Esophagus squamous epithelium (tissue), 5 donors: ENCODE measurements at places on chromosomes 4 and X.

DNA sequence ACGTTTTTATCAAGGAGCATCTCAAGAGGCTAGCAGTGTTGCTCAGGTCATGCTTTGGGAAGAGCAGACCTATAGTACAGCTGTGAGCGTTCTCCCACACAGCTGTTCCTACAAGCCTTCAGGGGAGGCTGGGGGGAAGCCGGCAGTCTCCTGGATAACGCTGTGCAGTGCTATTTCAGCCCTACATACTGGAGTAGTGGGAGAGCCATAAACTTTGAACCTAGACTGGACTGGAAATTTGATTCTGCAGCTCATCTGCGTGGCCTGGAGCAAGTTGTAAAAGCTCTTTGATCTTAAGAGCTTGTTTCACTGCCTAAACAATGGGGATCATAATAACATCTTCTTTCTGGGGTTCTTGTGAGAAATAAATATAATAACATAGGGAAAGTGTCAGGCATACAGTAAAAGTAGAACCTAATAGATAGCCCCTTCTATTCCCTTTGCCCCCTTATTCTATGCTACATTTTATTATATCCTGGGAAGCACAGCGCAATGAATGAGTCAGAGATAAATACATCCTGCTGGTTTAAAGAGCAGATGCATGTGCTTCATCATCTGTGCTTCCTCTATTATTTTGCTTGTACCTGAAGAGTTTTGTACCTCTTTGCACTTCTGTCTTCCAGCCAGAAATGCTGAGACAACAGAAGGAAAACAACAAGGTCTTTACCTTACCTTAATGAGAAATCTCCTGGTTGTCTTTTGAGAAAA lies 14.7 kb upstream of the AMBN start:
- DNase-seq = no peak

- no peak for DNase-seq
Observed at GRCh38 chr4:40340030-40340429, 4.9 kb downstream of the CHRNA9 start.

- no peak for DNase-seq
Observed at GRCh38 chr4:7956270-7956808, 16.7 kb upstream of the AFAP1 start.

DNA sequence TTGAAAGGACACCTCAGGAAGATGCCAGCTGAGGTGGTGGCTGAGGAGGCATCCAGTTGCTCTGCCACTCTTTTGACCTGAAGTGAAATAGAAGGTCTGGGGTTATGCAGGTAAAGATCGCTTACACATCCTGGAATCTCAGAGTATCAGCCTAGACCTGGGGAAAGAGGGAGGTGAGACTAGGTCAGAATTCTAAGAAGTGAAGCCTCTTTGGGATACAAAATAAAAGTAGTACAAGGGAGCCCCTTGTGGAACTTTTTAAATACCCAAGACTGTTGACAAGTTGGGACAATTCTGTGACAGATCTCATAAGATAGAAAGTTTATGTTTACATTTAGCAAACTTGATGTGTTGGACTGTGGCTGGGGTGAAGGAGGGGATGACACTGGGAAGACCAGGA lies 263.1 kb downstream of the SPRY1 start:
- DNase-seq = no peak

DNA sequence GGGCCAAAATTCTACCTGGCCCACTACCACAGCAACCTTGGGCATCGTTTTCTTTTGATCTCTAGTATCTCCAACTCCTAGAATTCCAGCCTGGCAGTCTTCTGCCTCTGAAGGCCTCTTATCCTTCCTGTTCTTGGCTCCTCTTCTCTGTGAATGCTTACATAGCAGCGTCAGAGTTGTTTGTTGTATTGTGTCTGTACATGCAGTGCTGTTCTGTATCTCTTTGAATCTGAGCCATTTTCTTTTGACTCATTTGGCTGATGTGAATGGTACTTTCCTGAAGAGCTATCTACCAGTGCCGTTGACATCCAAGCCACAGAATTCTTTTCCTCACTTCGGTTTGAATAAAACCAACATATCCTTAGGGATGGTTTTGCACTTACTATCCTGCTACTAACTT lies 79.2 kb downstream of the TMEM164 start:
- DNase-seq = no peak

- no peak for DNase-seq
Observed at GRCh38 chr4:4803216-4803911, 56.1 kb upstream of the MSX1 start.

DNA sequence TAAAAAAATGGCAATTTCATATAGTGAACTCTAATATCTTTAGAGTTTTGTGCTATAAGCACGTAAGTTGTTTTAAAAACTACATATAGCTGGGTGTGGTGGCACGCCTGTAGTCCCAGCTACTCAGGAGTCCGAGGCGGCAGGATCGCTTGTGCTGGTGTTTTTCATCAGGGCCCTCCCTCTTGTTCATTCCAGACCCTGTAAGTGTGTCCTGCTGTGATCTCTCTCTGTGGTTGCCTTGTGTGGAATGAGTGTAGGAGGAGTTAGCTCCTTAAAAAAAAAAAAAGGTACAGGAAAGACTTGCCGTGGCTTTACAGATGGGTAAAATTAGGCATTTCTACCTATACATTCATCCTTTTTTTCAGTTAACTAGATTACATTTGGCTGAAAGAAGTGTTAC lies 35.4 kb downstream of the RBBP7 start:
- no peak for DNase-seq

DNA sequence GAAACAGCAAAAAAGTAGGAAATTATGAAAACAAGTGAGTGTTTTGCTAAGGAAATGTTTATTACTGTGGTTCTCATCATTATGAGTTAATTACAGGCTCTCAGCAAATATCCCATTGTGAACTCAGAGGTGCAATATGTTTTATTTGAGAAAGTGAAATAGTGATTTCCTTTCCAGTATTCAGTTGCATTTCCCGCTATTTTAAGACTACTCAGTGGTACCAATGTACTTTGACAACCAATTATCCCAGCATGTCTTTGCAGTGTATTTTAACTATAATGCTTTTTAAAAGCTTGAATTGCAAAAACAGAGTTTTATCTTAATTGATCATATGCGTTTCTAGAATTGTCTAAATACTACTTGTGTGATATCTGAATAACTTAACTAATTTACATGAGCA lies 383.8 kb upstream of the TENM3 start:
- DNase-seq = no peak

DNA sequence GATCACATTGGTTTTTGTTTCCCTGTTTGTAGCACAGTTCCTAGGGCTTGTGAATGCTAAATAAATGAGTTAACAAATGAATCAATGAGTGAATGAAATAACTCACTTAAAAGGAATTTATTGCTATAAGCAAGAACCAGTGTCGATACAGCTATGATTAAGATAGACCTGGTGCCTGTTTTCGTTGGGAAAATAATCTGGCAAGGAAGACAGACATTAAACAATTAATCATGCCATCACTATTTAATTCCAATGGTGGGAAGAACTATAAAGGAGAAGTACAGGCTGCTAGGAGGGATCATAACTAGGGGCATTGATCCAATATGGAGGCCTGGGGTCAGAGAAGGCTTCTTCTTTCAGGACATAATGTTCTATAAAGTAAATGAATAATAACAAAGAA lies 4.5 kb upstream of the CBR4 start:
- DNase-seq = no peak

DNA sequence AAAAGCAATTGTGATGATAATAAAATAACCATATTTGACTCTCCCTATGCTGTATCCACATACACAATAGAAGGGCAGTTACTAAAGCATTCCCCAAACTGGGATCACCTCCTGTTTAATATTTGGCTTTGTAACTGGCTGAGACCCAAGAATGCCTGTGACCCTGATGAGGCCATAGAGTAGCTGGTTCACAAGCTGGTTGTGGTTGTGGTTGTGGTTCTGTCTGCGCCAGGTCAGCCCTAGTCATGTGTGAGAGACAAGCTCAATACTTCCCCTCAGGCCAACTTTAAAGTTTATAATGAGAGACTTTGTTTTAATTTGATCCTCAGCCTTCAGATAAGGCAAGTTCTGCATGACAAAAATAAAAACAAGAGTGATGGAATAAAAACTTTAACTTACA lies 209.9 kb downstream of the PARM1 start:
- no peak for DNase-seq

DNA sequence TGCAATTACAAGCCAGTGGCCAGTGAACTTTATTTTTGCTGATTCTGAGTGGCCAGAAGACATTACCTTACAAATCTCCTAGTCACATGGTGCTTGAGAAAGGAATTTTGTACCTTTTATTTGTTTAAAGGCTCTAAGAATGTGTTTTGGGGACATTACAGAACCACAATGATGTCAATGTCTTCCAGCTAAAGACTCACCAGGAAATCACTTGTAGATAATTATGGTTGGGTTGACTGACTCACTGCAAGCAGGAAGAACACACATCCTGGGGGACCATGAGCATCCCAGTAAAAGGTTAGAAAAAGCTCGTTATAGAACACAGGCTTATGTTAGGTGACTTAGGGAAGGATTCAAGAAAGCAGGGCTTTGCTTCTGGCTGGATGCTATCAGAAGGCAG lies 119.4 kb upstream of the FAM9B start:
- no peak for DNase-seq

DNA sequence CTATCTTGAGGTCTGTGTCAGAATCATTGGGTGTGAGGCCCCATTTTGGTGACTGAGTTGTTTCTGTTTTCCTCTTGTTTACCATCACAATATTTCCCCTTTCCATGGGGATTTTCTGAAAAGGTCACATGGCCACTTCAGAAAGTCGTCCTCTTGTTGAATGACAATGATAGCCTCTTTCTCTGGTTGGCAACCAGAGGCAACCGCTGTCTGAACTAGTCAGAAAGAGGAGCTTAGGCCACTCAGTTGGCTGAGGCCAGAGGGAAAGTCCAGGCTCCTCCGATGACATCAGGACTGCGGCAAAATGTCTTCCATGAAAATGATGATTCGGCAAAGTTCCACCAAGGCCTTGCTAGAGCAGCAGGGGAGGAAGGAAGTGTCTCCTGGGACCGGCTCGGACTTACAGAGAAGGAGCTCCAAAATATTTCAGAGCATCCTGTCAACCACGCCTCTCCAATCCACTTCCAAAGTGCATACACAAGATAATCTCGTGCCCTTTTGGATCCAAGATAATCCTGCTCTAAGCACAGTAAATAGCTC lies 19.1 kb upstream of the RBM47 start:
- peak; percentile 2 for DNase-seq

GRCh38 chr4:54433686-54434085 lies 204.6 kb downstream of the PDGFRA start:
- no peak for DNase-seq

- no peak for DNase-seq
Observed at GRCh38 chr4:185167234-185167633, 24.2 kb downstream of the SLC25A4 start.

DNA sequence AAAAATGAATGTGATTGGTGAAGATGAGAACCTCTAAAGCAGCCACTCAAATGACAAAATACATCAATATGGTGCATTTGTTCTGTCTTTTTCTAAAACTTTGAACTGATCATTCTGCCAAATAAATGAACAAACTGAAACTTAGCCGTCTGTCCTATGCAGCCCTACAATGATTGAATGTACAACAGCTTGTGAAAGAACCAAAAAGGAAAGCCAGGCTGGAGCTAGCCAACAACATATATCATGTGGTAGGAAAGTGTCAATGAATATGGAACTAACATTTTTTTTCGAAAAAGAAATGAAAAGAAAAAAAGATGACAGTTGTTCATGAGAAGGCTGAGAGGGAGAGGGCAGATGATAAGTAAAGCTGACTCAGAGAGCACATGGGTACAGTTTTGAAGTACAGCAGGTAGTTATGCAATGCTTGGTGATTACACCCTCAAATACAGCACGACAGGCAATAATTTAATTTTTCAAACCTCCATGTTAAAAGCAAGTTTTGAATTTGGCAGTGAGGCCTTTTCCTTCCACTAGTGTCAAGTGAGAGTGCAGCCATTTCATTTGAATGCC lies 21.2 kb upstream of the SLC7A11 start:
- no peak for DNase-seq

DNA sequence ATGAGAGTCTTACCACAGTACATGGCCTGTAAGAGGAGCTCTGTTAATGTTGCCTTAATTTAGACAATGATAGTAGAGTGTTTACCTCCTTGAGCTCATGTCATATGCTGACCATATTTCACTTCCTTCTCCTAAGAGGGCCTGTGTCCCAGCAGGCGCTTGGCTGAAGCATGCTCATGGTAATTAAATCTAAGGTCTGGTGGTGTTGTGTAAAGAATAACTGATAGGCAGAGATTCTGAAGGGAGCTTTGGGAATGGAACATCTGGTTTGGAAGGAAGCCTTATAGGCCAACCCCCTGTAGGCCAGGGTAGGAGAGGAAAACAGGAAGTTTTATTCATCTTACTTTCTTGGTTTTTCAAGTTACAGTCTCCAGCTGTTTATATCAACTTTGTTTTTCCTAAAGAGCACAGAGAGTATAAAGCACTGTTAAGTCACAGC lies 300.2 kb downstream of the USP46 start:
- no peak for DNase-seq

DNA sequence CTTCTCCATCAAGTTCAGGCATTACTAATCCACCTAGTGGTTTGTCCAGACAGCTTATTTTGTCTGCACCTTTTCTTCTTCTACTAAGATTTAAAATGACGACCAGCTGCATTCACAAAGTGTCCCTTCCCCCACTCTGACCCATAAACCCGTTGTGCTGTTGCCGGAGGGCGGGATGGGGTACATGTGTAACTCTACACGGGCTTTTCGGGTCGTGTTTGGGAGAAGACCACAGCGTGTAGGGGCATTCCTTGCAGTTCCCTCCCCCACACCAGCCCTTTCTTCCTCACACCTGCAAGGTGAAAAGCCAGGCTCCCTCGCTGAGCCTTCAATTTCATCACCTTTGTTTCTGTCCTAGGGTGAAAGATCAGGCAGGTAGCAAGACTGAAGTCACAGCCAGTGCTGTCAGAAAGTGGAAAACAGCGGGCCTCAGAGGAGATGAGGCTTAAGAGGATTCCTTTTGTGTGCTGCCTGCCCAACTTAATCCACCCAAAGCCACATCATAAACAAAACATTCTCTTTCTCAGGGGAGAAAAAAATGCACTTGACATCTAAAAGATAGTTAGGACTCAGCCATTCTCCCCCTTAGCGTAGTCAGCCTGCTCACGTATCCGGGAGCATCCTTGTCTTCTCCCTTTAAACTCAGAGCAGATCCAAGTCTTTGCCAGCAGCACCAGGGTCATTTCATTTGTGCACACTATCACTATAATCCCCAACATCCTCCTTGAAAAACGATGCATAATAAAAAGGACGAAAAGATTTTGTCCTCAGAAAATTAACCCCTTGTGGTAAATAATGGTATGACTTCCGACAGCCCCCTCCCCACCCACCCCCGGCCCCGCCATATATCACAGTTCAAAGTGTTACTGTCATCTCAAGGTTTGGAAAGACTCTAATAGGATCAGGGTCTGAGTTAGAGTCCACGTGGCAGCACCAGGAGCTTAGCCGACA lies 599.0 kb downstream of the RAB28 start:
- no peak for DNase-seq
